Muscle of back (tissue), 13 donors: ENCODE measurements at places on chromosomes 2 and 18. TPM values are rescaled to one million over a fixed set of nuclear protein-coding genes. Genes with fewer than 3 reads are reported as not detected.

- DNase-seq, result no peak
Observed at GRCh38 chr2:72097276-72097675, 50.4 kb downstream of the CYP26B1 start.

- DNase-seq, result peak; percentile 66
Observed at GRCh38 chr2:6368281-6368680, 497.4 kb downstream of the CMPK2 start.

Gene SLC4A5
- 2.5 TPM for polyA plus RNA-seq

DNA sequence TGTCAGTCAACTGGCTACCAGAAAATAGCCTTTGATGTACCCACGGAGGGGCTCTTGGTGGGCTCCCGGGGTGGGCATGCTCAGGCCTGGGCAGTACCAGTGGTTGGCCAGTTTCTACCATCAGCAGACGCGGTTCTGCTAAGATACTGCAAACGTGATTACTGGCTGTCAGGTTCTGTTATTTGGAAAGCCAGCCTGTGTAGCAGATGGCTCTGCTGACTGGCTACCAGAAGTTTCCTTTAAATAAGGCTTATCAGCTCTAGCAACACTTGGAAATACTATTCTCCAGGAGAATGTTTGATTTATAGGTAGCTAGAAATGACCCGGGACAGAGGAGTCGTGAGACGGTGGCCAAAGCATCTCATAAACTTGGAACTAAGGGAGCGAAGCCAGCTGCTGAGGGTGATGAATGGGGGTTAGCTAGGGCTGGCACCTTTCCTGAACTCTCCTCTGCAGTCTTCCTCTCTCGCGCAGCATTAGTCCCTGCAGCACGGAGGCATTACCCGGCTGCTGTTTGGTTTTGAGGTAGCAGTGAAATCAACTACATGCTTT is 171.9 kb downstream of the AGAP1 start:
- DNase-seq, result no peak

GRCh38 chr2:32715391-32715841 is 87.6 kb downstream of the TTC27 start:
- no peak for DNase-seq

Gene CEBPZOS
- polyA plus RNA-seq, result 36.5 TPM

- DNase-seq, result no peak
Observed at GRCh38 chr2:16559278-16560067, 106.2 kb downstream of the CYRIA start.

Gene SRBD1
- polyA plus RNA-seq, result 9.2 TPM

DNA sequence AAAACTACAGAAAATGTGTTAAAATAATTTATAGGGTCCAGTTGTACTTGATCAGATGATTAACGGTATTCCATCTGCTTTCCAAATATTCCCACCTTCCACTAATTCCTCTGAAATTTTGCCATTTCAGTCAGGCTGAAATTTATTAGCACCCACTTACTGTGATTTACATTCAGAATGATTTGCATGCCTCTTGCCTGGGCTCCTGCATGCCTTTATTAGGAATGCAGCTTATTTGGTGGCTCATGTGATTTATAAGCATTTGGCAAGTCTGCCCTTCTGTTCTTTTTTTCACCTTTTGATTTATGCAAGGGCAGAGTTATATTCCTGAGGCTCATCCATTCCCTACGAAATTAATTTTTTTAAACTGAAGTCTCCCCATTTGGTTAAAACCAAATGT is 1594.5 kb upstream of the PIK3C3 start:
- DNase-seq, result peak; percentile 4

GRCh38 chr18:28153485-28154065 is 23.4 kb downstream of the CDH2 start:
- no peak for DNase-seq

- no peak for DNase-seq
Observed at GRCh38 chr2:161122772-161123530, 37.3 kb upstream of the TANK start.

- no peak for DNase-seq
Observed at GRCh38 chr18:25228410-25228809, 123.6 kb downstream of the ZNF521 start.

Gene IL36B
- not detected for polyA plus RNA-seq

GRCh38 chr2:119068154-119068725 is 90.3 kb downstream of the C1QL2 start:
- DNase-seq, result no peak

DNA sequence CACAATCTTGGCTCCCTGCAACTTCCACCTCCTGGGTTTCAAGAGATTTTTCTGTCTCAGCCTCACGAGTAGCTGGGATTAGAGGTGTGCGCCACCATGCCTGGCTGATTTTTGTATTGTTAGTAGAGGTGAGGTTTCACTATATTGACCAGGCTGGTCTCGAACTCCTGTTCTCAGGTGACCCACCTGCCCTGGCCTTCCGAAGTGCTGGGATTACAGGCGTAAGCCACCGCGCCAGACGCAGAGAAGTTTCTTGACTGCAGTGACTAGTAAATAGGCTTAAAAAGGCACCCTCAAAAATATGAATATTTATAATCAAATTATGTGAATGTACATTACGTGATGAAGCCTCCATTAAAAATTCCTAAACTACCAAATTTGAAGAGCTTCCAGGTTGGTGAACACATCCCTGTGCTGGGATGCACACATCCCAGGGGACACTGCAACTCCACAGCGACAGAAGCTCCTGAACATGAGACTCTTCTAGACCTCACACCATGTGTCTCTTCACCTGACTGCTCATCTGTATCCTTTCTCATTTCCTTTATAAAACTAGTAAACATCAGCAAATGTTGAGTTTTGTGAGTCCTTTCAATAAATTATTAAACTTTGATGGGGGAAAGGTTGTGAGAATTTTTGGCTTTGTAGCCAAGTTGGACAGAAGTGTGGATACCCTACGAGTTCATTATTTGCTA is 203.3 kb upstream of the SPOPL start:
- DNase-seq, result no peak

Gene CYP26B1
- 11.8 TPM for polyA plus RNA-seq

Gene SETBP1
- polyA plus RNA-seq, result 15.6 TPM

DNA sequence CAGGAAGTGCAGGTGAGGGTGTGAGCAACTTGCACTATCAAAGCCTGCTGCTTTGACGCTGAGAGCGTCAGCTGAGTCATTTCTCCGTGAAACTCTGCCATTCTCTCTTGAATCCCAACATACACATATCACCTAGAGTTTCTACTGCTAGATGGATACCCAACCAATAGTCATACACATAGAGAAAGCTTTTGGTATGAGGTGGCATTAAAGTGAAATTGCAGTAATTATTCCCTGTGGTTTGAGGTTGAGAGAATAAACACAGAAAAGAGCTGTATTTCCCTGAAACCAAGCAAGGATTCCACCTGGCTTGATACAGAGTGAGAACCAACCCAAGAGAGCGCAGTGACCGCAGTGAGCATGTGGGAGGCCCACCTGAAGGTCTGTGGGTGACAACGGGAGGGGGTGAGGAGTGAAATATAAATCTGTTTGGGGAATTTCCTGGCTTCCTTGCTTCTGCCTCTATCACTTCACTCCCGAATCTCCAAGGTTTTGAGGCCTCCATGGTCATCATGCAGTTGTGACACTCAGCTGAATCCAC is 28.8 kb upstream of the TMEM18 start:
- no peak for DNase-seq

Gene TEX44
- polyA plus RNA-seq, result not detected

Gene MYOM1
- polyA plus RNA-seq, result 637 TPM

Gene ERICH2
- polyA plus RNA-seq, result 0.78 TPM

DNA sequence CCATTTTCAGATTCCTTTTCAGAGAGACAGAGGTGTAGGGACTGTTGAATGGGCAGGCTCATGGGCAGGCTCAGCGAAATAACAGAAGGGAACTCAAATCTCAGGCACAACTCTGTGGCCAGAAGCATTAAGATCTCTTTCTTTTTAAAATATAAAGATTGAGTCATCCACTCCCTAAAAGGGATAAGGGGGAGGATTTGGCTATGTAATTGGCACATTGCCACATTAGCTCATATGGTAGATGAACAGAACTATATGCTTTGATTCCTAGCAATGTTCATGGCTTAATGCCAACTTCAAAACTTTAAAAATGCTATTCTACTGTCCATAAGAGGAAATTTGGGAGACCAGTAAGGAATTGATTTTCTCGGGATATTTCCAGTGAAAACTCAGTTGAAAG is 53.8 kb upstream of the SLC5A7 start:
- DNase-seq, result peak; percentile 87

DNA sequence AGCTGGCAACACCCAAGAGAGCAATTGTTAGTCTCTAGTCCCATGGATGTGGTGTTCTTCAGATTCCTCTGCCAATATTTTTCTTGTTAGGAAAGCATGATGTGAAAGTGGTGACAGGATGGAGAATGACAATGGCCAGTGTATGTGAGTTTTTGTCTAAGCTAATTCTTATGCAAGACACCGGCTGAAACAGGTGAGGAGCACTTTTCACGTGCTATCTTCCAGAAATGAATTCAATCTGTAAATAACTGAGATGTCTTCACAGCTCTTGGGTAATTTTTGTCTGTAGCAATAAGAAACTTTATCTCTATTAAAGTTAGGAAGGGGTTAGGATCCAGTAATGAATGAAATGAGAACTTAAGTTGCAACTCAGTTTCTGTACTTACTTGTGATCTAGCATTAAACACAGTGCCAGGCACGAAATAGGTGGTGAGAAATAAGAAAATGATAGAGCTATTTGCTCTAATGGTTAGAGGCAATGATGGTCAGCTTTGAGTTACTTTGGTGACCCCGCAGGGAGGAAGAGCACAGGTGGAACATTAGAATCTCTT is 676 bp upstream of the AGPS start:
- DNase-seq, result no peak

GRCh38 chr2:30204281-30204680 is 27.1 kb upstream of the LBH start:
- DNase-seq, result no peak

- DNase-seq, result no peak
Observed at GRCh38 chr18:9708434-9709303, 568 bp downstream of the RAB31 start.

GRCh38 chr2:70344195-70344594 is 42.3 kb upstream of the FAM136A start:
- DNase-seq, result no peak

- peak; percentile 90 for DNase-seq
Observed at GRCh38 chr2:46296840-46297545, at the start of gene EPAS1. Gene EPAS1, plus strand, starts transcription at chr2:46297407. Its CDS starts 505 bp downstream, at chr2:46297912.

GRCh38 chr2:86562485-86562921 is 740 bp downstream of the CHMP3 start:
- no peak for DNase-seq

DNA sequence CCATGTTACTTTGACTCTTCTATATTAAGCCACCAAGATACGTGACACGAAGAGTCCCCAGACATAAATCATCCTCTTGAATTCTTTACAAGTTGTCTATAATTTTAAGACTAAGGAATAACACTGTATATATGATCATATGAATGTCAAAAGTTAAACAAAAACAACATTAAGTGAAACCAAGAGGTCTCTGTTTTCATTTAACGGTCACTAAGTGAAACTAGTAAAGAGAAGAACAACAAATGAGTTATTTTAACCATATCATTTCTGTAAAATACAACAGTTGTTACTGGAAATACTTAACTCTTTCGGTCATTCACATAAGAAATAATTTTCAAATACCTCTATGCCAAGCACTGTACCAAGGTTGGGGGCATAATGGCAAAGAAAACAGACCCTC is 45.7 kb upstream of the STK17B start:
- DNase-seq, result no peak

Gene CNGA3
- 0.76 TPM for polyA plus RNA-seq
